ENCODE measurements at places on chromosomes 1 and 21.

GRCh38 chr1:234708700-234709395 is 98.9 kb upstream of the IRF2BP2 start:
- DNase-seq = no peak

DNA sequence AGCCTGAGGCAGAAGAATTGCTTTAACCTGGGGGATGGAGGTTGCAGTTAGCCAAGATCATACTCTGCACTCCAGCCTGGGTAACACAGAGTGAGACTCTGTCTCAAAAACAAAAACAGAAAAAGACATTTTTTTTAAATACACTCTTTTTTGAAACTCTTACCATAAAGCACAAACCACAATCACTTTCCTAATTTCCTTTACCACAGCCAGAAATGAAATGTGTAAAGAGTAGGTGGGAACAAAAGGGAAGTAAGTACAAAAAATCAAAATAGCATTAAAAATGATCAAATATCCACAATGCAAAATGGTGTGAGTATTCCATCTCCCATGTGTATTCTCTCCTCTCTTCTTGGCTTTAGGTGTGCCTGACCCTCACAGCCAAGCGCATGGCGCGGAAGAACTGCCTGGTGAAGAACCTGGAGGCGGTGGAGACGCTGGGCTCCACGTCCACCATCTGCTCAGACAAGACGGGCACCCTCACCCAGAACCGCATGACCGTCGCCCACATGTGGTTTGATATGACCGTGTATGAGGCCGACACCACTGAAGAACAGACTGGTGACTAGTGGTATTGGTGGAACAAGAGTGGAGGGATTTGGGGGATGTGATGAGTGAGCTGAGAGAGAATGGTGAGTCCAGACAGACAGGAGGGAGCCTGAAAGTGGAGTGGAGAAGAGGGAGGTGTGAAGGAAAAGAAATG is 14.9 kb downstream of the ATP1A4 start:
- DNase-seq = no peak

DNA sequence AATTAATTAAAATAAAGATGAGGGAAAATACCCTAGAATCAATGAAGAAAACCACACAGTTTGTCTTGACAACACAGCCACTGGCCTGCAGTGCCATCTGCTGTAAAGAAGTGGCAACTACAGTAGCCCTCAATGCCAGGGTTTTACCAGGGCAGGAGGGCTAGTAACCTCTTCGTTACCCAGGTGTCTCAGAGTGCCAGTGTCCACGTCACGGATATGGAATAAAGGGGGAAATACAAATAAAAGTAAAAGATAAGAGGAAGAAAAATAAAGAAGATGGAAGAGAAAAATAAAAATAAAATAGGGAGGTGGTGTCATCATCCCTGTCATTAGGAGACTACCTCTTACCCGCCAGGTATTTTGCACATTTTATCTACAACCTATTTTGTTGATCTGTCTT is 14.2 kb upstream of the SLC44A3 start:
- DNase-seq = peak; percentile 70

DNA sequence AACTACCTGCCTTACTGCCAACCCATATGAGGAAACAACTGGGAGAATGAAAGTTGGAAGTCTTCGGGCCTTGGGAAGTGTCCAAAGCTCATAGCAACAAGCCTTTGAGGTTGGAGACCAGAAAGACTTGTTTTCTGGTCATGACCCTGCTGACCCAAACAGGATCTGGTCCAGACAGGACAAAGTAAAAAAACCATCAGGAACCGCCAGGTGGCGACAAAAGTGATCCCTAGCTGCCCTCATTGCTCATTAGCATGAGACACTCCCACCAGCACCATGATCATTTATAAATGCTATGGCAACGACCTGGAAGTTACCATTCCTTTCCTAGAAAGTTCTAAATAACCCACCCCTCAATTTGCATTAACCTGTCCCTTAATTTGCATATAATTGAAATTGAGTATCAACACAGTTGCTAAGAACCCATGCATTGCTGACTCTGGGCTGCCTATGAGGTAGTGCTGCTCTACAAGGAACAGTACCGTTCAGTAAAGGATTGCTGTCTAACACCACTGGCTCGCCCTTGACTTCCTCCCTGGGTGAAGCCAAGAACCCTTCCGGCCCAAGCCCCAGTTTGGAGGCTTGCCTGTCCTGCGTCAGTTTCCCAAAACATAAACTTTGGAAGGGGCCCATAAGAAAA is 89.0 kb downstream of the URB2 start:
- peak; percentile 13 for DNase-seq

- DNase-seq = no peak
Observed at GRCh38 chr1:18484721-18485120, 4.0 kb downstream of the KLHDC7A start.

DNA sequence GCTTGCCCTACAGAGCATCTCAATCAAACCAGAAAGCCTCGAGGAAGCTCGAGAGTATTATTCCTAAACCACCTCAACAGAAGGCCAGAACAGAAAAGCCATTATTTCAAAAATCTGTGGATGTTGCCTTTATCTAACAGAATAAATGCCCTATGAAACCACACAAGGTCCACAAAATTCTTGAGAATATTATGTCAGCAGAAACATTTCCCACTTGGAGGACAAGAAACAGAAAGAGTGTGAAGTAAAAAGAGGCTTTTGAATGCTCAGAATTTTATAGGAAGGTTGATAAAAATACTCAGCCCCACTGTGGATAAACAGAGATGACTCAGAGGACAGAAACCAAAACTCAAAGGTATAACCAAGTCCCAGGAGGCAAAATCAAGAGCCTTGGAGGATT is 146.4 kb upstream of the LRRC7 start:
- DNase-seq = no peak

DNA sequence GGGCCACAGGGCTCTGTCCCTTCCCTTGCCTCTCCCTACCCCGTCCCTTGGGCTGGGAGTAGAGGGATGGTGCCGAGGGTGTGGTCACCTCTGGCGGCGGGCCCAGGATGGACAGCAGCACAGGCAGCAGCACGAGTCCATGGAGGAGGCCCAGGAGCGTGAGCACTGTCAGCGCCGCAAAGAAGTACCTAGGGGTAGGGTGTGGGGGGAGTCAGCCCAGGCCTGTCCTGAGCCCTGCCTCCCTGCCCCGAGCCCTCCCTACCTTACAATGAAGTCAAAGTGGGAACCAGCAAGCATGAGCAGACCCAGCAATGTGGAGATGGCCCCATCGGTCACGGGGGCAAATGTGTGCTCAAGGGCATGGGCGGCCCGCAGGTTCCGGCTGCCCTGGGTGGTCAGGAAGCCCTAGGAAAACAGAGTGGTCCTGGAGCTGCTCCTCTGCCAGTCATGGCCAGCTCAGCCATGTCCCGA is 14.7 kb downstream of the BTBD19 start:
- DNase-seq = no peak

DNA sequence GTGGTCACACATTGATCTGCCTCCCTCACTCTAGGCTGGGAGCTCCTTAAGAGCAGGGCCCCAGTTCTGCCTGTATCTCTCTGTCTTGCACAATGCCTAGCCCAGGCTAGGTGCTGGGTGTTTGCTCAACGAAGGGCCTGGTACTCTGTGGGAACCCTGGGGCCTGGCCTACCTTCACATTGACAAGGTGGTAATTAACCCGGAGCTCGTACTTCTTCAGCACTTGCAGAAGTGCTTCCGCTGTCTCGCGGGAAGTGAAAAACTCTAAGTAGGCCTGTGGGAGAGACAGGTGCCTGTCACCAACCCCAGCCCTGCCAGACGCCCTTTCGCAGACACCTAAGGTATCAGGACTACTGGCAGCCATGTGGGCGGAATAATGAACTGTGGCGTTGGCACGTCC is 13.7 kb downstream of the MTHFR start:
- DNase-seq = no peak

- no peak for DNase-seq
Observed at GRCh38 chr1:119565131-119565772, 58.2 kb downstream of the HSD3B1 start.

- no peak for DNase-seq
Observed at GRCh38 chr21:31397515-31397926, 53.5 kb upstream of the TIAM1 start.

DNA sequence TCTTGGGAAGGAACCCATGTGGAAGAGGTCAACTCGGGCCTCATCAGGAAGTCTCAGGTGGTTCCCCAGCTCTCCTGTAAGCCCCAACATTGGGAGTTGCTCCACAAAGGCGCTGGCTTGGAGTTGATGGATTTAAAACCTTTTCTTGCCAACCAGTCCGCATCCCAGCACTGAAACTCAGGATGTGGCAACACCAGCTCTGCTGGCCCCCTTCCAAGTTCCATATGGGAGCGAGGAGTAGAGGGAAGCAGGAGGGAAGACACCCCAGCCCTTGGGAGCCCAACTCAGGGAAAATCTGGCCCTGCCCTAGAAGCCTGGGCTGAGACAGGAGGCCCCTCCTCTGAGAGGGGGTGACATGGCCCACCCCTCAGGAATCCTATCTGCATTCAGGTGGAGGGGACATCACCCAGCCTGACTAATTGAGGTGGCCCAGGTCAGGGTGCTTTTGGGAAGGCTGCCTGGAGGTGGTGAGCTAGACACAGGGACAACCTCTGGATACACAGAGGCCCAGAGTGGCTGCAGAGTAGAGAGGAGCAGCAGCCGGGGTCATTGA is 33.1 kb upstream of the DMBX1 start:
- DNase-seq = no peak

GRCh38 chr1:203629016-203629506 is 2.4 kb downstream of the ATP2B4 start:
- no peak for DNase-seq

DNA sequence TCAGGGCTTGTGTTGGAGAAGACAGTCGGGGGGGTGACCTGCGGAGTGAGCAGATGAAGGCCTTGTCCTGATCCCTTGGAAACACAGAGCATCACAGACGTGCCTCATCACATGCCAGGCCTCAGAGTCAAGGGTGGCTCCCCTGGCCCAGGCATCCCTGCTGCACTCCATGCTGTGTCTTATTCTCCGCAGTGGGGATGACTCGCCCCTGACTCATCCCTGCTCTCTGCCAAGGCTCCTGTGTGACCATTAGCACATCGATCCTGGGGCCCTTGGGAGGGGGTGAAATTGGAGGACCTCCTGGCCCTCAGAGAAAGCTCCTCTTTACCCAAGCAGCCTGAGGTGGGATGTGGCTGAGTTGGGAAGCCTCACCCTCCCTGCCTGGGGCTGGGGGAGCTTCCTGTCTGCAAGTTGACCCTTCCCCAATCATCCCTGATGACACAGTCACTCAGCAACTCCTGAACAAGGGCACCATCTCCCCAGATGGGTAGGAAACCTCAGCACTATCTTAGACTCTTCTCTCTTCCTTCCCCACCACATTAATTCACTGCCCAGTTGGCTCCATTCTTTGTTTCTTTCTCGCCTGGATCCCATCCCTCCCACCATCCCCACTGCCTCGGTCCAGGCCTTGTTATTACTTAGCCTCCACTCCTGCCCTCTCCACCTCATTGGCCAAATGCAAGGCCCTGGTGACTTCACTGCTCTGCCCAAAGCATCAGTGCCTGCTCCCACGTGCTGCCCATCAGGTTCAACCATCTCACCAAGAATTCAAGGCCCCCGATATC is 74.6 kb downstream of the CAMK2N1 start:
- DNase-seq = no peak

GRCh38 chr21:45552696-45553391 is 10.6 kb upstream of the SLC19A1 start:
- DNase-seq = no peak

DNA sequence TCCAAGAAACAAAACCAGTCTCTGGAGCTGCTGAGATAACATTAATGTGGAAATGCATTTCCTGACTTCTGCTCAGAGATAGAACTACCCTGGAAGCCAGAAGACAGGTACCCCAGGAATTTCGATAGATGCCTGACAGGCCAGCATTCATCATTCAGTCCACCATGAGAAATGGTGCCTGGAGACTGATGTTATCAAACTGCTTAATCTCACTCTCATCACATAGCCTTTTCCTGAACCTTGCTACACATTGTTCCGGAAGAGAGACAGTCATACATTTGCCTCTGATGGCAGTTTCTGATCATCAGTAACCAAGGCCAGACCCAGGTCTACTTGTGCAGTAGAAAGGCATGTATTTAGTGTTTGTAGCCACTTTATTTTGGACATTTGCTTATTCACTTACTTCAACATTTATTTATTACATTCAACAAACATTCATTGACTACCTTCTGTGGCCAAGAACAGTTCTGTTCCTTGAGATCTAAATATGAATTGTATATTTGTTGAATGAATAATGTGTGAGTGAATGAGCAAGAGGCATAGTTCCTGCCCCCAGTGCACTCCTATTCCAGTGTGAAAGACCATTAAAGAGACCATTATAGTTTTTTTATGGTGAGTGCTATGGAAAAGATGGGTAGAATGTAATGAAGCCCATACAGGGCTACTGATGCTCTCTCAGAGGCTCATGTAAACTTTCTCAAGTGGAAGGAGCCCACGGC is 485.7 kb downstream of the NUF2 start:
- no peak for DNase-seq

DNA sequence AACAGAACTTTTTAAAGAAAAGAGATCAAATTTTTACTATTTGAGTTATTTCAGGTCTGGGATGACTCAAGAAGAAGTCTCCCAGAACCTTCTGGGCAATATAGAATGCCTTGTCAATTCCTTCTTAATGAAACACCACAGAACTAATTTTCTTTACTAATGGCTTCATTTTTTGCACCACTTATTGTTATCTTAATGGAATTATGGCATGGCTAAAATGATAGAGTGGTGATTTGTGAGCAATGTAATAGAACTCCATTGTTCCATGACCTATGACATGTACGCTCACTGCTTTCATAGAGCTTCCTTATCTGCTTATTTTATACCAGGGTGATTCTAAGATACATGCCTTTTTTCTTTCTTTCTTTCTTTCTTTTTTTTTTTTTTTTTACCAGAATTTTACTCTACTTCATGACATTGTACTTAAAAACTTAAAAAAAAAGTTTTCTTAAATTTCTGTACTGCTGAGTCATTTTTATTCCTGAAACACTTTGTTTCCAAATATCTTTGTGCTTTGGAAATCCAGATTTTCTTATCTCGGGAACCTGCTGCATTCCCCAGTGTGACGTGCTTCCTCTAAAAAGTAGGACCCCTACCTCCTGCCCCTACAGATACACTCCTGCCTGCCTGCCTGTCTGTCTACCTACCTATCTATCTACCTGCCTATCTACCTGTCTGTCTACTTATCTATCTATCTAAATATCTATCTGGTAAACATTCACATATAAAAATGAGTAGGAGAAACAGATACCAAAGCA is 284.9 kb downstream of the PBX1 start:
- DNase-seq = no peak

GRCh38 chr1:184840596-184840995 is 85.9 kb upstream of the EDEM3 start:
- DNase-seq = no peak

DNA sequence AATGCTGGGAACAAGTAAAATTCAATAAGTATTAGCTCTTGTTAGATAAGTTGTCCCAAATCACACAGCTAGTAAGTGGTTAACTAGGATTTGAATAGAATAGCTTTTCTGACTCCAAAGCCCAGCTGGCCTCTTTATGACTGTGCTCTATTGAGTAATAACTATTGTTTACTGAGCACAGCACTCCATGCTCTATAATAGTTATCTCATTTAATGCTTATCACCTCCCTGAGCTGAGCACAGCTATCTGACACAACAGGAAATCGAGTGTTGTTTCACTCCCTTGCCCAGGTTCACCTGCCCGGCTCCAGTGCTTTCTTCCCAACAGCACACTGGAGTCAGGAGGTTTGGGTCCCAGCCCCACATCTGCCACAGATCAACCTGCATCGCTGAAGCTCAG is 38.8 kb upstream of the STMN1 start:
- no peak for DNase-seq

GRCh38 chr1:19382222-19382621 is 70.1 kb downstream of the SLC66A1 start:
- DNase-seq = no peak

Measured in HAP-1 (cell line).